Bronchus fibroblast of lung (primary cell): ENCODE measurements at places on chromosomes 1 and 21. TPM values are rescaled to one million over a fixed set of nuclear protein-coding genes. Genes with fewer than 3 reads are reported as not detected.

Gene AGT
- total RNA-seq = under 0.01 and 0.17 TPM in 2 replicates

Gene LEMD1
- not detected in 2 replicates for total RNA-seq

Gene CNR2
- total RNA-seq = not detected in 2 replicates

Gene C1orf35
- total RNA-seq = 12.6 and 16.0 TPM in 2 replicates

Gene PLD5
- under 0.01 and 0.15 TPM in 2 replicates for total RNA-seq

Gene GUCA2B
- total RNA-seq = not detected in 2 replicates

Gene LAMB3
- total RNA-seq = 3.7 and 4.9 TPM in 2 replicates

Gene PLCH2
- total RNA-seq = under 0.01 and 0.15 TPM in 2 replicates

Gene OR2M4
- total RNA-seq = not detected in 2 replicates

Gene LRRC71
- total RNA-seq = 0.15 and 1.3 TPM in 2 replicates

Gene C1orf21
- total RNA-seq = 8.8 and 12.1 TPM in 2 replicates

Gene ADORA3
- not detected in 2 replicates for total RNA-seq

Gene OR10Z1
- total RNA-seq = not detected in 2 replicates

Gene SPRR1A
- not detected in 2 replicates for total RNA-seq
